NCI-H1092 (cell line): ENCODE measurements at places on chromosomes 11 and 22.

DNA sequence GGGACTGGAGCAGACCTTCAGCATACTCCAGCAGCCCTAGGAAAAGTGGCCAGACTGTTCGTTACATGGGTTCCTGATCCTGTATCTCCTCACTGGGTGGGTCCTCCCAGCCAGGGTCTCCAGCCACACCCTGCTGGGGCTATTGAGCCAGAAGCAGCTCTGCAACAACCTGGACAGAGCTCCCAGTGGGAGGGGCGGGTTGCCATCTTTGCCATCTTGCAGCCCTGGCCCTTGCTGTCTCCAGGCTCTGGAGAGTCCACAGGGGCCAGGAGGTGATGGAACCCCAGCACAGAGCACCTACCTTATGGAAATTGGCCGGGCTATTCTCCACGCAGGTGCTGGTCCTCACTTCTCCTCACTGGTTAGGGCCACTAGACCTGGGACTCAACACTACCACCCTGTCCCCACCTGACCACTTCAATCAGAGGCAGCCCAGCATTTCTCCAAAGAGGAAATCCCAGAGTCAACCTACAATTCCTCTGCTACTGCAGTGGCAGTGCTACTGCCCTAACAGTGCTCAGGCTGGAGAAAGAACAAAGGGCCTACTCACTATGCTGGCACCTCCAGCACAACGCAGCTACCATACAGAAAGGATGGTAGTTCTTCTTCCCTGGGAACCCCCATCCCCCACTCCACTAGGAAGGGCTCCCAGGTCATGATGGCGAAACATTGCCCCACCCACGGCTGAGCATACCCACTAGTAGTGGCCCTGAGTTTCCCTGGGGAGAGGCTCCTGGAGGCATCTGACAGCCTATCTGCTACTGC lies 290.2 kb upstream of the NCAM1 start:
- no peak for DNase-seq

DNA sequence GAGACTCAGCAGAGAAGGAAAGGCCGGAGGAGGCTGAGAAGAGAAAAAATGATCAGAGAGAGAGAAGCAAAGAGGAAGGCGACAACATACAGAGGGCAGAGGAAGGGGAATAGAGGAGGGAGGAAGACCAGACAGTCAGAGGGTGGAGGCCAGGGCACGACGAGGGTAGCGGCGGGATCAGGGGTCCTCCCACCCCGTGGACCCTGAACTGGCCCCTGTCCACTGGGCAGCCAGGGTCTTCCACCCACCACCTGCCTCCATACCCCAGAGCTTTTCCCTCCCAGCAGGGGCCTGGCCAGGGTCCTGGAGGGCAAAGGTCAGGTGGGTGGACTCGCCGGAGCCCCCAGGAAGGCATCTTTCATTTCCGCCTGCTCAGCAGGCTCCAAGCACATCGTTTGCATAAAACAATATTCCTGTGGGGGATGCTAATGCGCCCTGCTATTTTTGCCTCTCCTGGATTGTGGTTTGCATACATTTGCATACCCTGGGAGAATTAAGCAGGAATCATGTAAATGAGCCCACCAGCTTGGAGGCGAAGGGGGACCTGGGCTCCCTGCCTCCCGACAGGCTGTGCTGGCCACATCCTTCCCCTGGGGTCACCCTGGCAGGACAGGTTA lies 394.1 kb downstream of the MN1 start:
- DNase-seq = no peak

- DNase-seq = peak; percentile 38
Observed at GRCh38 chr11:45803971-45804760, 783 bp upstream of the SLC35C1 start.

DNA sequence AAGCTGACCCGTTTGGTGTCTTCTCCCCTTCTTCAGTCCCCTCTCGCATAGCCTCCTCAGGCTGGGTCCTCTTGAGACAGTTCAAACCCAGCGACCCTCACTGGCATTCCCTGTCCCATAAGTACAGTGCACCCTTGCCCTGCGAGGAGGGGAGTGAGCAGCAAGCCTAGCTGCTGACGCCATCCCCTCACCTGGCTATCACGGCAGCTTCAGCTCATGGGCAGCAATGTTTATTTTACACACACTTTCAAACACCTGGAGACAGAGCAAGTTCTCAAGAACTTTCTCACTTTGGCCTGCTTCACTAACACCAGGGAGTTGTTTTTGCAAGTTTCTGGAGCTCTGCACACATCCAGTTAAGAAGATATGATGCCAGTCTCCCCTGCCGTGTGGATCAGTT lies 189.6 kb upstream of the E2F8 start:
- DNase-seq = no peak

DNA sequence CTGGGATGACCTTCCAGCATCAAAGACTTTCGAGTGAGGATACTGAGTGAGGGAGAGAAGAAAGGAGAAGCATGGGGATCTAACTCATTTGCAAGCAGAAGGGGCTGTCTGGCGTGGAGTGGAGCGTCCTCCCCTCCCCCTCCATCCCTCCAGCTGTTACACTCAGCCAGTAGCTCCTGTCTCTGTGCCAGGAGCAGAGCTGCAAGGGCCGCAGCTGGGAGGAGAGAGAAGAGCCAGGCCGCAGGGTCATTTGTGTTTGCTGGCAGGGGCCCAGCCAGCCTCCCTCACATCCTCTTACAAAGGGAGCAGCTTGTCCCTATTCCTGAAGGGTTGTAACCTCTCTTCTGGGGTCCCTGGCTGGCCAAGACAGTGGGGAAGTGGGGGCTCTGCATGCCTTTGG lies 57.9 kb downstream of the NECTIN1 start:
- DNase-seq = peak; percentile 84

GRCh38 chr11:6336293-6336692 lies 16.0 kb upstream of the CAVIN3 start:
- DNase-seq = no peak

DNA sequence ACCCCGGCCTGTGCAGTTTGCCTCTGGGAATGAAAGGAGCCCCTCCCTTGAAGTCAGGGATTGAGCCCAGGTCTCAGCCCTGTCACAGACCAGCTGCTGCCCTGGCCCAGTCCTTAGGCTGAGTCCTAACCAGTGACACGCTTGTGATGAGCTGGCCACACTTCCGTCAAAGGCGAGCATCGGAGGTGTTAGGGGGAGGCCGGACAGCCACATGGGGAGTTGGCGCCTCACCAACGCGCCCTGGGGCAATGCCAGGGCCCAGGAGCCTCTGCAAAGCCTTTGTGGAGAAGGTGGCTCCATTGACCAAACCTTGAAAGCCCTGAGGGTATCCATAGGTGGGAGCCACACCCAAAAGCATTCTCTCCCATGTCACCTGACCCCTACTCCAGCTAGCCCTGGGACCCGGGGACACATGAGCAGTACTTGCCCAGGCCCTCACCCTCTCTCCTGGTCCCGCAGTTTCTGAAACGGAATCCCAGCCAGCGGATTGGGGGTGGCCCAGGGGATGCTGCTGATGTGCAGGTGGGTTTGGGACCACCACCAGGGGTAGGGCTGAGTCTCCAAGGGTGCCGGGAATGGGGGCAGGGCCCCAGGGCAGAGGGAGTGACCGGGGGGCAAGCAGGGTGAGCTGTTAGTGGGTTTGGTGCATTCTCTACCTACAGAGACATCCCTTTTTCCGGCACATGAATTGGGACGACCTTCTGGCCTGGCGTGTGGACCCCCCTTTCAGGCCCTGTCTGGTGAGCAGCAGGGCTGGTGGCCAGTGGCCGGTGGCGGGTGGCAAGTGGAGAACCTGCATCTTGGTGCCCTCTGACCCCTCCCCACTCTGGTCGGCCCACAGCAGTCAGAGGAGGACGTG lies 3.7 kb downstream of the PTPRCAP start:
- no peak for DNase-seq

- no peak for DNase-seq
Observed at GRCh38 chr22:33047744-33048143, 10.4 kb downstream of the SYN3 start.

GRCh38 chr11:17423533-17424310 lies 35.3 kb upstream of the KCNJ11 start:
- DNase-seq = no peak

DNA sequence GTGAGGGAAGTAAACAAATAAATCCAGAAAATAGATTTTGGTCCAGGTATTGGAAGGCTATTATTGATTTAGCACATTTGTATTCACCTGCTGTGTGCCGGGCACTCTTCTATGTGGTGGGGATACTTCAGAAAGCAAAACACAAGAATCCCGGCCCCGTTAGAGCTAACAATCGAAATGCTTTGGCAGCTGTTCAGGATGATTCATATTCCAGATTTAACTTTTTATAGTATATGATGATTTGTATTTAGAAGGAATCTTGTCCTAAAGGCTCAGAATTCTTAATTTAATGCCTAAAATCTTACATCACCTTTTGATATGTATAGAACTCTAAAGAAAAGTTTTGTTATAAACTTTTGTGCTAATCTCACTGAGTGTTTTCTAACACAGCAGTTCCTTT lies 28.0 kb downstream of the ZC3H12C start:
- no peak for DNase-seq

DNA sequence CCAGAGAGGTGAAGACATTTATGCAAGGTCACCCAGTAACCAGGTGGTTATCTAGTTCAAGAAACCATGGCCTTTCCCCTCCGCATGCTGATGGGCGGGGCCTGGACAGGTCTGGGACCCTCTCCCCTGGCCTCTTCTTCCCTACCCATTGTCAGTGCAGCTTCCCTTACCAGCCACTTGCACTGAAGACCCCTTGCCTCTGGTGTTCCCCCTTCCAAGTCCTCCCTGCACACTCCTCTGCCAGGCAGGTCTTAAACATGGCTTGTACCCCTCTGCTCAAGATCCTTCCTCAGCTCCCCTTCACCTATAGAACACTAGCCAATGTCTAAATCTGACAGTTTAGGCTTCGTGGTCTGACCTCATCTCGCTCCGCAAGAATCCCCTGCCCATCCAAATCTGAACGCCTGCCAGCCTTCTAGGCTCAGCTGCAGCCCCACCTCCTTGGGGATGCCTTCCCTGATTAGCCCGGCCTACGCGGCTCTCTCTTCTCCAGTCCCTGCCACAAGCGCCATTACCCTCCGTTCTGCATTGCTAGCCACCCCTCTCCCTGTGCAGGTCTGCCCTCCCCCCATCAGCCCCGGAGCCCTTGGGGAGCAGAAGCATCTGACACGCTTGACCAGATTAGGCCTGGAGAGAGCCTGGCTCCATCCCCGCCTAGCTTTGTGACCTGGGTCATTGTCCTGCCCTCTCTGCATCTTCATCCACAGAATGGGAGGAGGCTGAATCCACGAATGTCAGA lies 213.8 kb downstream of the DSCAML1 start:
- no peak for DNase-seq

GRCh38 chr22:29765905-29766631 lies 739 bp downstream of the ZMAT5 start:
- no peak for DNase-seq

GRCh38 chr11:44652901-44653644 lies 73.7 kb upstream of the TSPAN18 start:
- no peak for DNase-seq
